ENCODE measurements at places on chromosomes 5 and 9.

GRCh38 chr9:3045153-3045552 is 201.3 kb upstream of the PUM3 start:
- no peak for DNase-seq

DNA sequence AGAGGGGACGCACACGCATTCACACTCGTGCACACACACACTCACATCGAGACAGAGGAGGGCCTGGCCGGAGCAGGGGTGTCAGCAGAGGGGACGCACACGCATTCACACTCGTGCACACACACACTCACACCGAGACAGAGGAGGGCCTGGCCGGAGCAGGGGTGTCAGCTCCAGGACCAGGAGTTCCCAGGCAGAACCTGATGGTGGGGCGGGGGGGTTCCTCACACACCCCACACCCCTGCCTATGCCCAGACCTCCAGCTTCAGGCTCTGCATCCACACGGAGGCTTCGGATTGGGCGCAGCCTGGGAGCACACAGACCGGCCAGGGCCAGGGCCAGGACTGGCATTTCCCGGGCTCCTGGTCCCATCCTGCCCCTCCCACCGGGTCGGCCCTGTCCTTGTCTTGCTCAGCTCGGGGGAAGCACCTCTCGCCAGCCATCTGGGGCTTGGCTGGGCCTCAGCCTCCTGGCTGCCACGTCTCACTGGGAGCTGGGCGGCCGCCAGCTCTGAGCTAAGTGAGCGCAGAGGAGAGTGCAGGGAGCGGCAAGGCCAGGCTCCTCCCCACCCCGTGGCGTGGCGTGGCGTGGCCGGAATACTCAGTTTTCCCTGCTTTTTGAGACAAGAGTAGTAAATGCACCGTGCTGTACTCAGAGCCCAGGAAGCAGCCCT is 31.3 kb downstream of the ADAMTS2 start:
- no peak for DNase-seq

DNA sequence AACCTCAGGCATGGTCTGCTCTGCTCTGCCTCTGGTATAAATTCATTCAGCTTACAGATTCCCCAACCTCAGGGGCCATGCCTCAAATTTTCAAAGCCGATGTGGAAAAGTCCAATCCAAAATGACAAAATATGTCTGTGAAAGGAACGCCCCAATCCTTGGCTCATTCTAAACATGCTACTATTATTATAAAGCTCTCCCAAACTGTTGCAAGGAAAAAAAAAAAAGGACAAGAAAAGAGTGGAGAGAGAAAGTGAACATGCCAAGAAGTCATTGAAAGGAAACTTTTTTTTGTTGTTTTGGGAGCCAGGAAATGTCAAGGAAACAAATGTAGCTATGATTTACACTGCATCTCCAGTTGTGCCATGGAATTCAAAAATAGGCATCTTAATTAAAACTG is 3.8 kb downstream of the COL23A1 start:
- DNase-seq, result no peak

- no peak for DNase-seq
Observed at GRCh38 chr5:10333154-10334006, 20.1 kb upstream of the MARCHF6 start.

DNA sequence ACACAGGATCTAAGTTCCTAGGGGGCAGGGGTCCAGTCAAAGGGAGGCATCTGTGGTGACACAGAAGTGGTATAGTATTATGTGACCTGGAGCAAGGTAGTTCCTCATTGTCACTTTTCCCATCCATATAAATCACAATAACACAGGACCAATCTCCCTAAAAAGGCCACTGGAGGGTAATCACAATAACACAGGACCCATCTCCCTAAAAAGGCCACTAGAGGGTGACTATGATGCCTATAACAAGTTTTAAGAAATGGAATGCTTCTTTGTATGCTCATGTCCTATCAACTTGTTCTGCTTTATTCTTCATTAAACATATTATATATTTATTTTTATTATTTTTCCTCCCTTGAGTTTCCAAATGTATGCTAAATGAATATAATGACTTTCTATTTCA is 254.6 kb downstream of the ASTN2 start:
- DNase-seq, result no peak

DNA sequence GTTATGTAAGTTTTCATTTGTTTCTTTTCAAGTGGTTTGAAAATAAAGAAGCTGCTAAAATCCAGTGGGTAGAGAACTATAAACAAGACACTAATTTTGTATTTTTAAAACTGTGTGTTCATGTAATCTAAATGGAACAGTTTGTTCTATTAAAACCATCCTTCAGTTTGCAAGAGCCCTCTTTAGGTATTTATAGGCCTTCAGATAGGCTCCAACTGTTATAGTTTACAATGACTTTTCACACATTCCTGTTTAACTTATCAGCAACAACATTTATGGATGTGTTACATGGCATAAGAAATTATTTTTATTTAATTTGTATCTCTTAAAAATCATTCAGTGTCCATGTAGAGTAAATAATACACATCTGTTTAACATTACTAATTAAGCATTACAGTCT is 126.7 kb upstream of the SLCO6A1 start:
- DNase-seq, result no peak

DNA sequence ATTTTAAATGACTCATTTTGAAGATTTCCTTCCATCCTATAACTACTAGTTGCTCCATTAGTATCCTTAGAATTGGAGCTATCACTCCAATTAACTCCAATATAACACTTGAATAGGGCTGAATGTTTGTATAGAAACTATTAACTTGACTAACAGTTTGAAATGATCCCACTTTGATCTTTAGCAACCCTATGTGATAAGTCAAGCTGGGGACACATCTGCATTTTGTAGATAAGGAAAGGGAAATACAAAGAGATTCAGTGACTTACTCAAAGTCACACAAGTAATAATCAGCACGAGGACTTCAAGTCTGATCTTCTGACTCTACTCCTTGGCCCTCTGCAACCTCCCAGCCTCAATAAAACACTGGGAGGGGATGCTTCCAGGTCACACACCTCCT is 101.1 kb downstream of the TMEM215 start:
- no peak for DNase-seq

- DNase-seq, result no peak
Observed at GRCh38 chr5:90641528-90641927, 82.9 kb downstream of the ADGRV1 start.

GRCh38 chr5:50963971-50964745 is 297.7 kb downstream of the PARP8 start:
- DNase-seq, result no peak

DNA sequence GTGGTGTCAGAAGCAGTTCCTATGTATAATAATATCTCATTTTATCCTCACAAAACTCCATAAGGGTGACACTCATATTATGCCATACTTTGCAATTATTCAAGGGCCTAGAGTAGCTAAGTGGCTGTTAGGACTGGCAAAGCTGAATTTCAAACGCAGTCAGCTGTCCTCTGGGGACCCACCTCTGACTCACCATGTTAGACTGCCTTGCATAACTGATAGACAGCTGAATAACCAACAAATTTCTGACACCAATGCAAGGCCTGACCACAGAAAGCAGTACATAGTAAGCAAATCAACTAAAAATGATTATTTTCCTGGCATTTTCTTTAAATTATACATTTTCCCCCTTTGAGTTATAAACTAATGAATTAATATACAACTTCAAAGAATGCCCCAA is 251.6 kb upstream of the PTGER4 start:
- no peak for DNase-seq
